Sciatic nerve (tissue), 2 donors: ENCODE measurements at places on chromosomes 5 and 9.

DNA sequence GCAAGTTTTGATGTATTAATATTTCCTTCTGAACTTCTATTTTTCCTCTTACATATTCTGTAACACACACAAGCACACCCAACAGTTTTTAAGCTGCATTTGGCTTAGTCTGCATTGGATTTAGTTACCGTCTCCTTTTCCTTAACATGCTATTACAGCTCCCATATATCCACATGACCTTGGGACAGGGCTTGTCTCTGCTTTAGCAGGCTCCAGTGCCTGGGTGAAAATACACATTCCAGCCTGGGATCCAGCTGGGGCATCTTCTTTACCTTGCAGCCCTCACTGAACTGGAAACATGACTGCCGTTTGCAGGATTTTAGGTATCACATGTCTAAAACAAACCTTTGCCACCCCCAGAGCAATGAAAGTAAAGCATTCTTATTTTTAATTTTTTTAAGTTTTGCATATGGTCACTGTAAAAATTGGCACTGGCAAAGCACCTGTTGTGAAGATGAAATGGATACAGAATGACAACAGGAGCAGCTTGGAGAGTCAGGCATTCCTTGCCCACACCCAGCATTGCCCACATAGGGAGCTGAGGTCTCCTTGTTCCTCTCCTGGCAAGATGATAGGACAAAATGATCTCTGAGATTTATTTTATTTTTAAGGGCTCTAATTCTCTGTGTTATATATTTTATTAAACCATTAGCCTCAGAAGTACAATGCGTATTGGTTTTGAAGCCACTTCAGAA lies 4.0 kb downstream of the GADD45G start:
- no peak for DNase-seq

DNA sequence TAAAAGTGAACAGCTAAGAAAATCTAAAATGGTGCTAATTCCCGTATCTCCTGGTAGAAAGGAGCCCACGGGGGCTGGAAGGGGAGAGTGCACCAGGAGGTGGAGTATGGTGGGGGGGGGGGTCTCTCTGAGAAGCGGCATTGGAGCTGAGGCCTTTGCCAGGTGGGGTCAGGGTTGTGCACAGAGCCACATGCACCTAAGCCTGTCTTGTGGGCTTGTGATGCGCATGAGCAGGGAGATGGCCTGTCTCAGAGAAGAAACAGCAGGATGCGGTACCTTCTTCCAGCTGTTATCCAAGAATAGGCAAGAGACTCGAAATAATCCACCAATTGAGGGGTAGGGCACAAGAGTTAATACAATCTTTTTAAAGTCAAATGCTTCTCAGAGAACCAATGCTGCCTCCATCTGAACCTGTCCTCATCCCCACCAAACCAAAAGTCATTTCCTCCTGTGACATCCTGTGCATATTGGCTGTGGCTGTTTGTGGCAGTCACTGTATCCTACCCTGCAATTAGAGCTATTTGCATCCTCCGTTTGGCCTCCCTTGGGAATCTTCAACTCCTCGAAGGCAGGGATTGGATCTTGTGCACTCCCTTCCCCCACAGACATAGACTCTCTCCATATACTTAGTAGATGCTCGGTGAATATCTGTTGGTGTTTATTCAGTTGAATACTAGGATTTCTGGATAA lies 45.4 kb downstream of the FGF1 start:
- DNase-seq, result no peak

DNA sequence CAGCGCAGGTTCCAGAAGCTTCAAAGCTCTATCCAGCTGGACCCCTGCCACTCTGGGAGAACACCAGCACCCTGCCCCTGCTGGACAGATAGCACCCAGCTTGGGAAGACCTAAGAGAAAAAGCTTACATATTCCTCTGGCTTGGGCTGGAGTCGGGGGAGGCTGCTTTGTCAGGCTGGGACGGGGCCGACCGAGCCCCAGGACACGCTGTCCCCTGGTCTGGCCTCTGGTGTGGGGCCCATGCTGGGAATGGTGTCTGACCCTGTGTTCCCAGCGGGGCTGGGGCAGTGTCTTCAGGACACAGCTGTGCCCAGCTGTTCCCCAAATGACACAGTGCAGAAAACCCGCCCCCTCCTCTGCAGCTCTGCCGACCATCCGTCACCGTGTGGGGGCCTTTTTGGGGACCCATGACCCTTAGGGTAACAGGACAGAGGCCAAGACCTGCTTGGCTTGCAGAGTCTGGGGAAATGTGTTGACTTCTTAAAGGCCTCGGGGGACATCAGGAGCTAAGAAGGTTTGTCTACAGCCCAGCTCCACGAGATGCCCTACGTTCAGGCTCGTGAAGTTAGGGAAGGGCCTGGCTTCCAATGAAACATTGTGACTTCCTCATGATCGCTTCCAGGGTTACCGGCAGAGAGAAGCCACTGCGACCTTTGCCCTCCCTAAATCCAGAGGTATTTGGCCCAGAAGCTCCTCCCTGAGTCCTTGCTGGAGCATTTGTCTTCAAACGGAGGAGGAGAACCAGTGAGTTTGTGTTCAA lies 20.4 kb upstream of the SLC2A6 start:
- DNase-seq, result no peak

- DNase-seq, result no peak
These were observed 214.2 kb upstream of the ZNF462 start for GRCh38 chr9:106648799-106649198.

GRCh38 chr9:81616141-81616540 lies 73.2 kb downstream of the TLE1 start:
- no peak for DNase-seq

DNA sequence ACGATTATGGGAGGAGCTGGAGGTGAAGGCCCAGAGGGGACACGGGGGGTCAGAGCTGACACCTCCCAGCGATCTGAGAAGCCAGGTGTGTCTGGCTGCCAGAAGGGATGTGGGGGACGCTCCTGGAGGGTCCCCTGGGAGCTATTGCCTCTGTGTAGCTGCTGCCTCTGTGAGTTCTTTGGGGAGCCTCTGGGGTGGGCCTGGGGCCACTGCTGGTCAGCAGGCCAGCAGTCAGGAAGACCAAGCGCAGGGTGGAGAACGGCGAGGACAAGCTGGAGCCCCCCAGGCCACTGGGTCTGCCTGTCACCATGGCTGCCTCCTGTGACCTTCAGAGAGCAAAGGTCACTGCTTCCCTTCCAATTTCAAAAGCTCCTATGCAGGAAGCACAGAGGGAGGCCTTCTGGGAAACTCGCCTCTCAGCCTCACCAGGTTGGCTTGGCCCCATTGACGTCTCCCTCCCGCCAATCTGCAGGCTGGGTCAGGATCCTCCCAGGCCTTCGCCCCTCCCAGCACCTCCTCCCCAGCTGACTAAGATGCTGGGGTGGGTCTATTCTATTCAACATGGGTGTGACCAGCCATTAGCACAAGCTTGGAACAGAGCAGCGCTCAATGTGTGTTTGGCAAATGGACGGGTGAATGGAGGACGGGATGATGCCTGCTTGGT lies 126.4 kb downstream of the GAPVD1 start:
- no peak for DNase-seq

GRCh38 chr5:134129411-134130238 lies 15.1 kb downstream of the TCF7 start:
- no peak for DNase-seq

DNA sequence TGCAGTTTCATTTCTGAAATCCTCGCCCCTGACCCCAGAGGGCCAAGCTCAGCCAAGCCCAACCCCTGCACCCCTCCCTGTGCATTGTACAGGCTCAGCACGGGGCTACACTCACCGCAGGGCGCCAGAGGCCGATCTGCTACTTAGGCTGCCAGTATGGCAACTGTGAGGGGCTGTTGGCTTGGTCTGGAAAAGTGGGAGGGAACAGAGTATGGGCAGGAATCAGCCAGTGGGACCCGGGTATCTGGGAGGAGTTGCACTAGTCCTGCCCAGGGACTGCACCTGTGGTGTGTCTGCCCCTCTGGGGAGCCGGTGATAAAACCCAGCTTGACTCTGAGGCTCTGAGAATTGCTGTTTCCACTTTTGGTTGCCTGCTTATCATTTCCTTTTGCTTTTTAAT lies 167.4 kb upstream of the KIF2A start:
- DNase-seq, result no peak
